SK-N-MC (cell line): ENCODE measurements at places on chromosomes 4 and X.

DNA sequence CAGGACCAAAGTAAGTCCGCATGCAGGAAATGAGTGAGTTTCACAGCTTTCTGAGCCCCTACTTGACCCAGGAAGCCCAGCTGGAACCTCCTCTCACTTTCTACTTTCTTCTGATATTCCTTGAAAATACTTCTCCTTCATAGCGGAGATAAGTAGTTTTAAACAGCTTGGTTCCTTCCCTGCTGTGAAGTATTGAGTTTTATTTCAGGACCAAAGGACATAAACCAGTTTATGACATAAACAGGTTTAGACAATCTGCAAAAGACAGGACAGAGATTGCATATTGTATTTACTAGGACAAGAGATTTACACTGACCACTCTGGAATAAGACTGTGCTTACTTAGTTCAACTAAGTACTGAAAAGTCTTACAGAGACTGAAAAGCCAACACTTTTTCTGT is 54.8 kb downstream of the PAGE2 start:
- DNase-seq = no peak

DNA sequence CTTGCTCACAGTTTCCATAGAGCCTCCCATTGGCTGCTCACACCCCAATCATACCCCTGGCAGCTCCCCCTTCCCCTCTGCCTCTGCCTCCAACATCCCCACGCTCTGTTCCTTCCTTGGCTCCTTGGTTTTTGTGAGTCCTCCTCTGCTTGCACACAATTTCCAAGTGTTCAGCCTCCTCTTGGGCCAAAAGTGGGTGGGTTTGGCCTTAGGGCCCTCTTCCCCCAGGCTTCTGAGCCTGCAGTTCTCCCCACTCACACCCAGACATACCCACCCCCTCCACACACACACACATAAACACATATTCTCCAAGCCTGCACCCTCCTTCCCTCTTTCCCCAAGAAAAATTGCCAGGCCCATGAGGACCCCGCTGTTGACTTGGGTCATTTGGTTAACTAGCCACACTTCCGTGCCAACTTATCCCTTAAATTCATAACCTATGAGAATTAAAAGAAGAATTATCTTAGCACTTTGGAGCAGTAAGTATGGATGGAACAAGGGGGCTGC is 4.5 kb downstream of the APLN start:
- DNase-seq = no peak

GRCh38 chrX:1466971-1467561 is 14.4 kb upstream of the ASMTL start:
- no peak for DNase-seq

GRCh38 chr4:55947912-55948725 is 626 bp upstream of the CEP135 start:
- no peak for DNase-seq

DNA sequence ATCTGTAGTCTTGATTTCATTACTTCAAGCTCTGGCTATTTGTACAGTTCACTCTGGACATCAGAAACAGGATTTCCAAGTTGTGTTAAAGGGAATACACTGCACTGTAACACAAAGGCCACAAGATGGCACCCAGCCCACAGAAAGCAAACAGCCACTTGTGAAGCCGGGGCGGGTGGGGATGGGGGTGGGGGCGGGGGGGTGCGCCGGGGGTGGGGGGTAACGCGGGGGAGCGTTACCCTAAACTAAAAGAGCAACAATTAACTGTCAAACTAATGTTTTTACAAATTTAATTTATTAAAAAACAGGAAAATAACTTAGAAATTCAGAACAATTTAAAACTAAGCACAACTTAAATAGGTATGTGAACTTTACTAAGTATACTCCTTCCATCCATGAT is 27.3 kb downstream of the PRDX4 start:
- no peak for DNase-seq

GRCh38 chr4:147678106-147678505 is 5.9 kb downstream of the PRMT9 start:
- DNase-seq = no peak

GRCh38 chr4:37639551-37640285 is 46.5 kb downstream of the RELL1 start:
- DNase-seq = no peak

GRCh38 chr4:105415281-105415744 is 58.5 kb downstream of the PPA2 start:
- no peak for DNase-seq

DNA sequence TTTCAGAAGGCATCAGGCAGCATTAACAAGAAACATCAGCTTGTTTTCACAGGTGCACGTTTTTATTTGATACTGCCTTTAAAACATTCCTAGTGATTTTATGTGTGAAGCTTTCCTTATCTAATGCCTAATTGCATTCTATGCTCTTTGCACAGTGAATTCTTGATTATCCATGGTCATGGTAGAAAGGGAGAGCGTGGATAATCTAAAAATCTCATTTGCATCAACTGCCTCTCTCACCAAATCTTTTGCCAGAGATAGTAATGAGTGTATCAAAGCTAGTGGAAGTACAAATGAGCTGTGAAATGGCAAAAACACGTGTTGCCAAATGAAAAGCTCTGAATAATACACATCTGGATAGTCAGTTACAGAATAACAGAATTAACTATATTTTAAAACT is 170.5 kb downstream of the NAA11 start:
- DNase-seq = peak; percentile 8

GRCh38 chrX:13764281-13764680 is 29.7 kb downstream of the OFD1 start:
- no peak for DNase-seq

DNA sequence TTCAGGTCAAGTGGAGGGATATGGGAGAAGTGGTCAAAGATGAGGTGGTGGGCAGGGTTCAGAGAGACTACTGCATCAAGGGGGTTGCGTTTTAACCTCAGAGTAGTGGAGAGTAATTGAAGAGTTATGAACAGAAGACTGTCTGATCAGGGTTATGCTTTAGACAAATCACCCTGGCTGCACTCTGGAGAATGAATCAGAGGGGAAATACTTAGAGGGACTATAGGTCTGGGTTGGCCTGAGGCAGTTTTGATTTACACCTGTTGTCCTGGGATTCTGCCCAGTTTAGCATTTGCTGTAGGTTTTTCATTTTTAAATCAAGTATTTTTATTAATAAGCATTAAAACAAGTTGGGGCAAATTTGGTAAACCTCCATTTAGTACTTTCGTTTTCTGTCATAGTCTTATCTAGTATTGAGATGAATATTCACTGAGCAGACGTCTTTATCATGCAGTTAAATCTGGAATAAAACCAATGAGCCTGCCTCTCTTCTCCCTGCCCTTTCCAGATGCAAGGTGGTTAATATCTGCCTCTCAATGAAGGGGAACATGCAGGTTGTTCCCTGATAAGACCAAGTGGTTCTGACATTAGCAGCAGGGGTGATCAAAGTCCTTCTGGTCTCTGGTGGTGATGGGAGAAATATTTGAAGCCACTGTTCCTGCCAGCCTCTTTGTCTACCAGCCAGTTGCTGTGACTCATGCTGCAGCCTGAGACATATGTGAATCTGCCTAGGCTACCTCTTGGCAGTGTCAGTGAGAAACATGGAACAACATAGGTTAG is 116.0 kb upstream of the RPS6KA3 start:
- DNase-seq = no peak

DNA sequence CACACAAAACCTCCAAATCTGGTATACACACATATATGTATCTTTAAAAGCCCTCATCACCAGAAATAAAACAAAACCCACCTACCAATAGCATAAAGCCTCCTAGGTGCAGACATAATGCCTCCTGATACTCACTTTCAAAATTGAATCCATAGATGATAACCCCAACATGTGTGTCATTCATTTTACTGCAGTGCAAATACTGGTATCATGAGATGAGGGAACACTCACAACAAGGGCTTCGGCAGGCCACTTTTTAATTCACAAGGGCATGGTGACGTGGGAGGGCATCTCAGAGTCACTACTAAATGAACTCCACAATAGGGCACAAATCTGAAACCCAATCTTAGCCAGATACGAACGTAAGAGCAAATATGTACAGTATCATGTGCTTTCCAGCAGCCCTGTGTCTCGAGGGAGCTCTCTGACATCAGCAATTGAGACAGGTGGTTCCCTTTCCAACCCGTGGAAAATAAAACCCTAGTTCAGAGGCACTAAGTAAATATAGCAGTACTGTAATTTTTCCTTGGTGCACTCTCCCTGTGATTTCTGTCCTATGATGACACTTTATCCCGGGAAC is 14.1 kb upstream of the PPARGC1A start:
- no peak for DNase-seq

DNA sequence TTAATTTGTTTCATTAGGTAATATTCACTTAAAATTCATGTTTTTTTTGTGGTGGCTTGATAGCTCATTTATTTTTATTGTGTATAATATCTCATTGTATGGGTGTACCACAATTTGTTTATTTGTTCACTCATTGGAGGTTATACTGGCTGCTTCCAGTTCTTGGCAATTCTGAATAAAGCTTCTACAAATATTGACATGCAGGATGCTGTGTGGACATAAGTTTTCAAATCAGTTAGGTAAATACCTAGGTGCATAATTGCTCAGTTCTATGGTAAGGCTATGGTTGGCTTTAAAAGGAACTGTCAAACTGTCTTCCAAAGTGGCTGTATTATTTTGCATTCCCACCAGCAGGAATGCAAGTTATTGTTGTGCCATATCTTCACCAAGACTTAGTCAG is 504.5 kb upstream of the GALNTL6 start:
- no peak for DNase-seq

GRCh38 chr4:152455311-152455710 is 80.6 kb downstream of the FBXW7 start:
- no peak for DNase-seq

GRCh38 chr4:96912716-96913115 is 1072.8 kb downstream of the PDHA2 start:
- DNase-seq = no peak

DNA sequence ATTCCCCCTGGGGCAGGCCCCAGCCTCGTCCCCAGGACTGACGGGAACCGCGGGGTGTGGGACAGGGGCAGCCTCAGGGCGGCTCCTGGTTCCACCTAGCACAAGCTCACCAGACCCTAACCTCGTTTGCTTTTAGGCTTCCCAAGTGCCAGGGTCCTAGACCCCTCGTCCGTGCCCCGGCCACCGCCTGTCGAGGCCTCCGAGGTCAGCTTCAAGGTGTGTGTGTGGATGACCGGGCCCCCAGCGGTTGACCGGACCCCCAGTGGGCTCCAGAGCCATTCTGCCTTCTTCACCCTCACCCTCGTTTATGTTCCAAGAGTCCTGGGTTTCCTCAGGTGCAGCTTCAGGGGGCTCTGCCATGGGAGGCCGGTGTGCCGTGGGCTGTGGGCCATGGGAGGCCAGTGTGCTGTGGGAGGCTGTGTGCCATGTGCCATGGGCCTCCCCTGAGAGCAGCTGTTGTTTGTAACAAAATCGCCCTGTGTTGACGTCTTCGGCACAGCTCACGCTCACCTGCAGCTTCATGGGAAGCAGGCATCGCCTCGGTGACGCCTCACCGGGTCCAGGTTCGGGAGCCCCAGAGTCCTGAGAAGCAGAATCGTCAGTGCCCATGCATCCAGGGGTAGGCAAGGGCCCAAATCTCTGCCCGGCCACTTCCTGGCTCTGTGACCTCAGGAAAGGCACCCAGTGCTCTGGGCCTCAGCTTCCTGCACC is 43.0 kb upstream of the HMX1 start:
- no peak for DNase-seq

DNA sequence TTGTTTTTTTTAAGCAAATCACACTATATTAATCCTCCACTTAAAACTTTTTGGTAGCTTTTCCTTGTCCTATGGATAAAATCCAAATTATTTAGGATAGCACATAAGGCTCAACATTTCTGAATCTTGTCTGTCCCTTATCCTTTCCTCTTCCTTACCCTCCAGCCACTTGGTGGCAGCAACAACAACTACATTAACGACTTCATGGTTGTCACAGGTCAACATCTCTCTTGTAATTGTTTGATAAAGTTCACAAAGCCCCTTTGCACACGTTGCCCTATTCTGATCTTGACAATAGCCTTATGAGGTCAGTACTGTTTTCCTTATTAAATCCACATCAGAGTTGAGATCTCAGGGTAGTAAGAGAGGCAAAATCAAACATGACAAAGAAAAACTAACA is 269.0 kb upstream of the PABPC4L start:
- no peak for DNase-seq

DNA sequence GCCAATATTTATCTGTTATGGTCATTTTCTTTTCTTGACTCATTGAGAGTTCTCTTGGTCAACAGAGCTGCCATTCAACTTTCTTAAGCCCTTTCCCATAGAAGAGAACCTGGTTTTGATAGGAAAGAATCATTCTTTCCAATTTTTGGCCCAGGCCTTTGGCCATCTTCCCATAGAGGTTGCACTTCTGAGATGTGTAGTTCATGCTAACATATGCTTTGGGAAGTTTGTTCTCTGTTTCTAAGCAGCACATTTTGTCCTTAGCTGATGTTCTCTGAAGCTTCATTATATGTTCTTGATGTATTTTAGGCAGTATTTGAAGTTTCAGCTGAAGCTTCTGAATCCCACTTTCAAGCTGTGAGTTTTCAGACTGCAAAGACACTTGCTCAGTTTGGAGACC is 161.1 kb downstream of the VEGFC start:
- no peak for DNase-seq

DNA sequence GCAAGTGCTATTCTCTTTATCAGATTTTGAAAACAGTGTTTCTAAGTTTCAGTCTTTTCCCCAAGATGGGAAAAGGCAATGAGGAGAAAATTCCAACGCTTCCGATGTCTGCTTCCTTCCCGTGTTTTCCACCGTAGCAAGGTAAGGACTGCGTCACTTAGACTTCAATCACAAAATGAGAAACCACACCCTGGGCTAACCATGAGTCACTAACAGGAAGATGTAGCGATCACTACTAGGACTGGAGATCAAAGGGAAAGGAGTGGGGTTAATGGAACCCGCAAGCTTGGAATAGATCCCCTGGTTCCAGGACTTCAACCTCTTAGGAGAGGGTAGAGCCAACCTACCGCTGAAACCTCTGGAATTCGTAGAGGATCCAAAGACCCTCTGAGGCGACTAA is 250.7 kb upstream of the ZFP42 start:
- DNase-seq = no peak
